ENCODE measurements at places on chromosomes 11 and 22.

DNA sequence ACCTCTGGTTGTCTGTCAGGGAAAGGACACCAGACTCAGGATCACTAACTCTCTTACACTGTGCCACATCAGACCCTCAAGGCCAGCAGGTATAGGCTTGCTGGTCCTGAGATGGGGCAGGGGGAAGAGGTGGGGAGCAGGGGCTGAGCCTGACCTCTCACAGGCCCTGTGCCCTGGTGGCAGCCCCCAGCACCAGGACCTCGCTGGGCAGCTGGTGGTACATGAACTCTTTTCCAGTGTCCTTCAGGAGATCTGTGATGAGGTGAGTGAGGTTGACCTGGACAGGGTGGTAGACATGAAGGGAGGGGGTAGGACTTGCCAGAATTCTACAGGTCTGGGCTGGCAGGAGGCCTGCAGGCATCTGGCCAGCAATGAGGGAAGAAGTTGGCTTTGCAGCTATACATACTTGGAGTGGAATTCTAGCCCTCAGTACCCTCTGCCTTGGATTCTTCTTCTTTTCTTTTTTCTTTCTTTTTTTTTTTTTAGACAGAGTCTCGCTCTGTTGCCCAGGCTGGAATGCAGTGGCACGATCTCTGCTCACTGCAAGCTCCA, 1.4 kb downstream of the NUDT22 start:
- DNase-seq, result no peak

- DNase-seq, result no peak
Measured at GRCh38 chr11:115642660-115643059, 138.4 kb upstream of the CADM1 start.

DNA sequence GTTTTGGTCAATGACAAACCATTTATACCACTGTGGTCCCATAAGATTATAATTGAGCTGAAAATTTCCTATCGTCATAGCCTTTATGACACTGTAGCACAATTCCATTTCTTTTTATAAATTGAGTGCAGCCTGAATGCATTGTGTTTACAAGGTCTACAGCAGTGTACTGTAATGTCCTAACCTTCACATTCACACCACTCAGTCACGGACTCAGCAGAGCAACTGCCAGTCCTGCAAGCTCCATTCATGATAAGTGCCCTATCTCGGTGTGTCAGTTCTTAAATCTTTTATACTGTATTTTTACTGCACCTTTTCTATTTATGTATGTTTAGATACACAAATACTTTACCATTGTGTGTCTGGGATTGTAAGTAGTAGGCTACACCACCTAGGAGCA, 55.2 kb upstream of the SLC25A18 start:
- DNase-seq, result no peak

DNA sequence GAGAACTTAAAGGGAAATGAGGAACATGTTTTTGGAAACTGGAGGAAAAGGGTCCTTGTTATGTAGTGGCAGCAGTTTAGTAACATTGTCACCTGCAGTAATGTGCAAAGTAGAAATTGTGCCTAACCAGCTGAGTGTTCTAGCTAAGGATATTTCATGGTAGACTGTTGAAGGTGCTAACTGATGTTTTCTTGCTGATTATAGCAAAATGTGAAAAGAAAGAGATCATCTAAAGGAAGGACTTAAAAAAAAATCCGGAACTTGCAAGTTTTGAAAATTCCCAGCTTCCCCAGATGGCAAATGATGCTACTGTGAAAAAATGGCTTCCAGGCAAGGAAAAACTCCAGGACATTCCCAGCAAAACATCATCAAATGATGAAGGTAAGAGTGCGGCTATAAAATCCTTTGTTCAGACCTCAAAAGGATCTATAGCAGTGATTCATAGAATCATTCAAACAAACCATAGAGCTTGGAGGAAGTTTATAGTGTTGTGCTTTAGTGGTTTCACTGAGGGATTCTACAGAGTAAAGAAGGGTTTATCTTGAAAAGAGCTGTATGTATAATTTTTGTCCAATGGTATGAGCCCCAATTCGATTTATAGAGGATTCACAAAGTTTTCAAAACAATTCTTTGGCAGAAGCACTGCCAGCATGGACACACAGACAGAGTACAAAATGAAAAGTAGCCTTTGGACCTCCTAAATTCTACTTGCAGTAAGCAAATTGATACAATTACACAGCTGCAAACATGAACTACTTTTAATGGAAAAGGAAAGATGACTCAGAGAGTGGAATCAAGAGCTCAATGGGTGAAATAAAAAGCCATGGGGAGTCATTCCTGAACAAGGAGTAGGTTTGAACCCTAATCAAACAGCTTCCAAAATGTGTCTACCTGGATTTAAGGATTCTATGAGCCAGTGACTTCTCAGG, 4.3 kb upstream of the TRIM44 start:
- no peak for DNase-seq

DNA sequence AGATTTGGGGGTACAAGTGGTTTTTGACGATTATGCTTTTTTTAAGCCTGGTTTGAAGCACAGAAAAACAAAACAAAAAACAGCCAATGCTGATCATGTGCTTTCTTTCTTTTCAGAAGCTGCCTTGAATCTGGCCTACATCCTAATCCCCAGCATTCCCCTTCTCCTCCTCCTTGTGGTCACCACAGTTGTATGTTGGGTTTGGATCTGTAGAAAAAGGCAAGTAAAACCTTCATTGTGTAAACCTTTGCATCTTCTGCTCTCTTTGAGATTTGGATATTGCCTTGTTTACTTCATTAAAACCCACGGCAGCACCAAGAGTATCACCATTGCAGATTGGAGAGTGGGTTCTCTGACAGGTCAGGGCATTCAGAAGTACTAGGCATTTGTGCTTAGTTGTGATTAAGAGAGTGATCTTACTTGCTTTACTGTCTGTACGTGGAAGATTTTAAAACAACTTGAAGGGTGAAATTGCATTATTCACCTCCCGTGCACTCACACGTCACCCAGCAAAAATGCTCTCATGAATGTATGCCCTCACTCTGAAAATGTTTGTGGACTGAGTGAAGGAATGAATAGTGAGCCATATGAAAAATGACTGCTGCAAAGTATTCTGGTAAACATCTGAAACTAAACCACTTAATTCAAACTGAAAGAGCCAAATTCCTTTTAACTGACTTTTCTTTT, 17.0 kb downstream of the LAYN start:
- DNase-seq, result no peak

GRCh38 chr11:8636127-8636526, 42.1 kb upstream of the STK33 start:
- no peak for DNase-seq

DNA sequence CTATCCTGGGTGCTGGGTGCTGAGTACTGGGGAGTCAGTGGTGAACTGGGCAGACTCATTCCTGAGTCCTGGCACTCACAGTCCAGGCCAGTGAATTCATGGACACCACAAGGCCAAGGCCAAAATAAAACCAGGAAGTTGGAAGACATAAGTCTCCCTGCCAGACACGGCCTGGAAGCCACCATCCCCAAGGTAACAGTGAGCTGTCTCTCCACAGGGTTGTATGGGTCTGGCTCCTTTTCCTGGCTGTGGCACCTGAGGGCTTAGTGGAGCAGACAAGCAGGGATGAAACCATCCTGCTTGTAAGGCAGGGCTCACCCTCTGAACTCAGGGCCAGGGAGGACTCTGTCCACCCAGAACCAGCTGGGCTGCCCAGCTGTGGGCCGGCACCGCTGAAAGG, 54.7 kb upstream of the ALX4 start:
- DNase-seq, result no peak

- no peak for DNase-seq
Measured at GRCh38 chr22:39363751-39364515, 14.1 kb downstream of the SYNGR1 start.

- no peak for DNase-seq
Measured at GRCh38 chr22:49324527-49325491, 502.9 kb downstream of the BRD1 start.

- no peak for DNase-seq
Measured at GRCh38 chr11:82823647-82824619, 76.3 kb downstream of the PRCP start.

GRCh38 chr11:58576887-58577471, 1.3 kb upstream of the LPXN start:
- no peak for DNase-seq

DNA sequence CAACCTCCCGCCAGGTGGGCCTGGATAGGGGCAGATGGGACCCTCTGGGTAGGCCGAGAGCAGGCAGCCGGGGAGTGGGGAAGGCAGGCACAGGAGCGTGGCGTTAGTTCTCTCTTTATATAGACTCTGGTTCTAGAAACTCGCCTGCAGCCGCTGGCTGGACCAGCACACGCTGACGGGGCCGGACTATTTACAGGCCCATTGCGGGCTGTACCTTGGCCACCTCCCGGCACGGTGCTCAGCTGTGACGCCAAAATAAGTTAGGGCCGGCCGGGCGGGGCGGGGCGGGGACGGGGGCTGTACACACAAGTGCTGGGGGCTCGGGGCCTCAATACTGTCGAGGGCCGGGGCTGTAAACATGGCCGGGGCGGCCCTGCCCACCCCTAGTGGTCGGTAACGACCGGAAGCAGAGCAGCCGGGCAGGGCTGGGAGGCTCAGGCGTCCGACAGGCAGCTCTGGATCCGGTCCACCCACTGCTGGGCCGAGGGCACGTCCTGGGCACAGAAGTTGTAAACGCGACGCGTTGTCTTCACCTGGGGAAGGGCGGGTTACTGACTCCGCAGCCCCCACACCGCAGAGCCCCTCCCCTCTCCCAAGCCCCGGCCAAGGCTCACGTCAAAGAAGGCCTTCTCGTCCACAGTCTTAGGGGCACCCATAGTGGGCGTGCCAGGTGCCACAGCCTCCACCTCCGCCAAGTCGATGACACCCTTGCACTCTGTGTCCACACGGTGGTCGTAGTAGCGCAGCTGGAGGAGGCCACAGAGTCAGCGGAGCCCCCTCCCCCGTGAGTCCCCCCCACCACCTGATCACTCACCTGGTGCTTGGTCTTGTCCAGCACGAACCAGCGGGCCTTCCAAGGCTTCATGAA, 27.9 kb downstream of the SBF1 start:
- DNase-seq, result no peak

- DNase-seq, result no peak
Measured at GRCh38 chr11:64544616-64545296, 46.3 kb upstream of the SLC22A12 start.

DNA sequence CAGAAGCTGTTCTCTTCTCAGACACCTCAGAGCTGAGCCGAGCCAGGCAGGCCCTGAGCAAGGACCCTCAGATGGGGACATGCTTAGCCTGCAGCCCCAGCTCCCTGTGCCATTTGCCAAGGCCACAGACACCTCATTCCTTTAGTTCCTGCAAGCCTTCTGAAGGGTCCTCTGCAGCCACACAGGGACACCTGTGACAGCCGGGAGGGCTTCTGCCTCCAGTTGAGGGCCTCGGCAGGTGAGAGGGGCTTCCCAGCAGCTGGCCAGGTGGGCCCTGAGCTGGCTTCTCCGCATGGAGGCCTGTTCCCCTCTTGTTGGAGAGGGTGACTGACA, 18.2 kb downstream of the INCENP start:
- DNase-seq, result no peak

GRCh38 chr11:77094841-77095365, 7.7 kb upstream of the OMP start:
- DNase-seq, result no peak

DNA sequence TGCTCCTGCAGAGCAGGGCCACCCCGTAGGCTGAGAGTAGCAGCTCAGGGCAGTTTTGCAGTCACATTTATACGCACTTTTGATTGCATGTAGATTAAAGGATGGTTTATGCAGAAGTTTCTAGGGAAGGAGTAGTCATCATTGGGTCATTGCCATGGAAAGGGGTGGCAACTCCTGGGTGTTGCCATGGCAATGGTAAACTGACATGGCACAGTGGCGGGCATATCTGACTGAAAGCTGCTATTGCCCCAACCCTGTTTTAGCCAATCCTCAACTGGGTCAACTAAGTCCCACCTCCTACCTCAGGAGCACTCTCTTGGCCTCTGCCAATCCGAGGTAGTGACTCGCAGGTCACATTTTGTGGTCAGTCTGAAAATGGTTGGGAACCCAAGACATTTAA, 2.4 kb upstream of the ARSA start:
- DNase-seq, result no peak

DNA sequence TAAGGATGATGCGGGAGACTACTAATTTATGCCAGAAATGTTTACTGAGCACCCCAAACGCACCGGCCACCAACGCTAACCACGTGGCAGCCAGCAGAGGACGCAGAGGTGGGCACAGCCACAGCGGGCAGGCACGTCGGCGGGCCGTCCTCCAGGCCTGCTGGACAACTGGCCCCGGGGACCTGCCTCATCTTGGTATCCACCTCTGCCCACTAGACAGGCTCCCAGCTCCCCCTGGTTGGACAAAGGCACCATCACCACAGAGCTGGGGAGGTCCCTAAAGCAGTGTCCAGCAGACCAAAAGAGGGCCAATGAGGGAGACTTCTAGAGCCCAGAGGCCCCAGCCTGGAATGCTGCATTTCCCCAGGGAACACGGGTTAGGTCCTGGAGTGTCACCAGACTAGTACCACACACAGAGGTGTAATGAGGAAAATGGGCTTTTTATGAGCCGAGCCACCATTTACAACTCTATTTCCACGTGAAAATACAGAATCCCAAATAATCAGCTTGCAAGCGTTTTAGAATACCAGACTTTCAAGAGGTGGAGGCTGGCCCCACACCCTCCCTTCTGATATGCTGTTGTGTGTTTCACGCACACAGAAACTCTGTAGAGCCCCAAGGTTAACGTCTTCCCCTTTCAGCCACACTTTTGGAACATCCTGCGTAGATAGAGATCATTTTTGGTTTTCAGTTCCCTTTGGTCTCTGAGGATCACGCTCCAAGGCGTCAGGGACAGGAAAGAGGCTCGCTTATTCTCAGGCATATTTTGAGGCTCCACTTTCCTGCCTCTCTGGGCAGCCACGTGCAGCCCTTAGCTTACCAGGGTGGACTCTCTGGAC, 23.7 kb upstream of the BID start:
- DNase-seq, result no peak

DNA sequence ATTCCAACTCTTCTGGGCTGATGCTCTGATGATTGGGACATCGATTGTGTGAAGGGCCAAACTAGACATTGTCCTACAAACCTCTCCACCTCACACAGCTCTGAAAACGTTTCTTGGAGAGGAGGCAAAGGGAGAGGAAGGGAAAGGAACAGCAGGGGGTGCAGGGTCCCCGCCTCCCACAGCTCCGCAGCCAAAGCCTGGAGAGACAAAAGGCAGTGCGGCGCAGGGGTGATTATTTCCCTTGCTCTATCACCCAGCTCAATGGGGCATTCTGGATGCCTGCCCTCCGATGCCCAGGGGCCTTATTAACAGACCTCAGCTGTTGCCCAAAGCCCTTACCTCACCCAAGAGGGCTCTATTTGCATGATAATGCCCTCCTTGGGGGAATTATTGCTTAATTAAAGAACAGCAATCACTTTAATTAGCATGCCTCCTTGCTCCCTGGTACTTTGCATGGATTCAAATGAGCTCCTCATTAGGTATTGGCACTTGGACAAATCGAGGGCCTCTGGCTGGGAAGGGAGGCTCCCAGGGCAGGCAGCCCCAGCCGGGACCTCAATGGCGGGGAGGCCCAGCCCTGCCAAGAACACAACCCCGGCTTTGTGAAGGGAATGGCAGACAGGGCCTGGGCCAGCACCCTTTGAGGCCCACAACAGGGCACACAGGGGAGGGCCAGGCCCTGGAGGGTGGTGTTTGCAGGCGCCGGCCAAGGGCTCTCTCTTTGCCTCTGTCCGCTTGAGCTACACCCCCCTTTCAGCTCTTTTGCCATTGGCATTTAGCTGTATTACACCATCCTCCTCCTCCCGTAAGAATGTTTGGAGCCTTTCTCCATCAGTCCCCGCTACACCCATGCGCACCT, 19.8 kb upstream of the CDON start:
- DNase-seq, result no peak

- DNase-seq, result no peak
Measured at GRCh38 chr11:31026315-31026714, 343.2 kb downstream of the DCDC1 start.
